ENCODE measurements at places on chromosomes 4 and X.

- DNase-seq: no peak
Observed at GRCh38 chr4:26803211-26803861, 57.3 kb upstream of the STIM2 start.

- DNase-seq: no peak
Observed at GRCh38 chr4:40418430-40419230, 83.5 kb downstream of the CHRNA9 start.

DNA sequence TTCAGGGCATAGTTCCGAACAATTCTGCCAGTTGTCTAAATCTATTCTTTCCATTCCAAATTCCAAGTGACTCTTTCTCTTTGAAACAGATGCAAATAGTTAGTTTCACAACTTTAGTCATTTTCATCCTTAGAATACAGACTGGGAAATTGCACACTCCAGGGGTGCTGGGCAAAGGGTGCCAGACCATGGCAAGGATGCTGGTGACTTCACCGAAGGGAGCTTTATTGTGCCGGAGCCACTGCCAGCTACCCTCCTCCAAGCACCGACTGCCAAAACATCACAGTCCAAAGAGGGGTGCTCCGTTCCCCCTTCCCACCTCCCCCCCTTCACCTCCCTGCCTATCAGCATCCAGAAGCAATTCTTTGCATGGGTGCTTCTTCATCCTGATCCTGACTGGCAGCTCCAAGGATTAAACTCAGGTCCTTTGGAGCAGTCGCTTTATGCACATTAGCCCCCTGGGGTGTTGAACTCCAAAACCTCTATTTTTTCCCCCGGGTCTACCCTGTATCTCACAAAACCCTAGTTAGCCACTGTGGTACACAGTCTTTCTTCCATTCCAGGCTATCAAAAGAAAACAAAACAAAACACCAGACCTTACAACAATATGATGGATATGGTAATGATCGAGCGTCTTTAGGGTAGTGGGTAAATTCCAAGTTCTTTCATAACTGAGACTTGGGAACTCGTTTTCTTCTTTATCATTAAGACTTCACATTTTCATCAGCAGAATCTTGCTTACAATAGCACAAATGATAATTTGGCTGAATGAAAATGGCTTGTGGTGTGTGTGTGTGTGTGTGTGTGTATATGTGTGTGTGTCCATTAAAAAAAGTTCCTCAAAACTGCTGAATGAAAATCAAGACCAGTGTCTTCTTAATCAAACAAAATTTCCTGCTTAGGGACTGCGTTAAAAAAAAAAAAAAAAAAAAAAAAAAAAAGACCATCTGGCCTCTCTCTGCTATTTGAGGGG is 28.7 kb downstream of the MID1 start:
- DNase-seq: no peak

DNA sequence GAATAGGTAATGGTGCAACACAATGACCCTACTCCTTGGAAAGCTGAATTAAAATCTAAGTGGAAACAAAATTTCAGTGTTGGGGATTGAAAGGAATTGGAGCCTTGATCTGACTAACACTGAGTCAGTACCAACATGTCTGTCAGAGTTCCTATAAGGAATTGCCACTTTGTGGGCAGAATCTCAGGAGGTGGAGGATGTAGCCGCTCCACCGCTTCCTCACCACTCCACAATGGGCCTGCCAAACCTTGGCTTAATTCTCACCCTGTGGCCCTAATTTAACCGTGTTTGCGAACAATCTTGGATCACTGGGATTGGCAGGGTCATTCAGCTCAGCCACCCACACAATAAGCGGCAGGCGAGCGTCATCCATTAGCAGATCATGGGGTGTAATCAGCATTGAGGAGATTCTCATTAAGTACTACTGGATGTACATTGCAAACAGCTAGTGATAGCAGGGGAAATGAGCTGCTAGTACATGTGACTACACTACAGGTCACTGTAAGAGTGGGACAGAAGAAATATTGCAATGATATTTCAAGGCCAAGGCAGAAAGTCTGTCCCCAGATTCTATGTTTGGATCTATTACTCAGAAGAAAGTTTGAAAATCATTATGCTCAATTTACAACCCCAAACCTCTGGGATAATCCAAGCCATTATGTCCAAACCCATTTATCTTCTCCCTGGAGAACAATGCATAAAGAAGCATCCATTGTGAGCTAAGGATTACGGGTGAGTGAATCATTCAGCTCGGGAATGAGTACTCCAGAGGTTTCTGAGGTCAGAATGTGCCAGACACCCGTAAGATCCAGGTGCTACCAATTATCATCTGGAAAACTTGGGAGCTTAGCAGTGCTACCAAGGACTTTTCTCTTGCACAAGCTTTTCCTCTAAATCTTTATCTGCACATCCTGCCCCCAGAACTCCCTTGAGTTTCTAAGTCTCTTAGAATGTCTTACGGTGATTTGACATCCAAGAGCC is 5.8 kb downstream of the SRPX start:
- no peak for DNase-seq

DNA sequence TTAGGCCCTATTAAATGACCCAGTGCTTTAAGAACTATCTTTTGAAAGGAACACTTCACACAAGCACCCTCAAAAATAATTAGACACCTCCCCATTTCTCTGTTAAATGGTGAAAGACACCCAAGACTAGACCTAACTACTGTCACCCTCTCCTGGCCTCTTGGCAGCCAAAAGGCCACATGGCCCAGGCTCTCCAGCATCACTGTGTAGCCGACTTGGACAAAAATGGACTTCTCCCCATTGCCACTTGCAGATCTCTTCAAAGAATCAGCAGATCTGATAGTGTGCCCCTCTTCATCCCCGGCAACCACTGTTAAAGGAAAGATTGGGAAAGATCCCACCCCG is 2.0 kb downstream of the MID1IP1 start:
- DNase-seq: no peak

DNA sequence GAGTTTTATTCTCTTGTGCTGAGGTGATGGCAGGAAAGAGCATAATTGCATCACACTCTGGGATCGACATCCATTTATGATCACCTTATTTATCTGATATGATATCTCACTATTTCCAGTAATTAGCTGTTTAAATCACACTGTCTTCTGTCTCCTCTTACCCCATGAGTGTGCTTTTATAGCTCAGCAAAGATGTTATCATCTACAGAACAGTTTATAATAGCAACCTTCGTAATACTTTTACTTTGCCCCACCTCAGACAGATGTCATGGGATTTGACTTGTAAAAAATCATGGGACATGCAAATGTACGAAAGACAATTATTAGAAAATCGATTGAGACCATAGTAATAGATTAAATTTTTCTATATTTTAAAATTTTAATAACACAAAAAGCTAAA is 1122.3 kb upstream of the PCDH10 start:
- DNase-seq: no peak

Data from T-helper 9 cell (primary cell).